ENCODE measurements at places on chromosomes 7 and 10.

- no peak for DNase-seq
These were observed 797 bp upstream of the STMP1 start for GRCh38 chr7:135661311-135662122.

DNA sequence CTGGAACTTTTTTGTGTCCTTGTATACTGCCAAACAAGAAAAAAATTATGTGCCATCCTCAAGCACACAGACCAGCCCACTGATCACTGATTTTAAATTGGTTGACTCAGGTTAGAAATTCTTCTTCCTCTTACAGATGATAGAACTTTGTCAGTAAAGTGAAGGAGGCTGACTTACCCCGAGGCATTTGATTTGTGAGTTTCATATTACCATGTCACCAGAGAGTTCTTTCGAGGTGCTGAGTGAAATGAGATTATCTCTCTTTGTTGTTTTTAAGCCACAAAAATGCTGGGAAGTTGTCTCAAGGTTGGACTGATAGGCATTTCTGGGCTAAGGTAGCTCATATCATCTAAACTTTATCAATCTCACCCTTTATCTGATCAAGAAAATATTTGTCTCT lies 78.8 kb upstream of the FAM180A start:
- DNase-seq = no peak

- no peak for DNase-seq
These were observed 166.0 kb downstream of the RNF216 start for GRCh38 chr7:5615190-5616070.

GRCh38 chr7:84997626-84998025 lies 189.2 kb downstream of the SEMA3D start:
- DNase-seq = no peak

DNA sequence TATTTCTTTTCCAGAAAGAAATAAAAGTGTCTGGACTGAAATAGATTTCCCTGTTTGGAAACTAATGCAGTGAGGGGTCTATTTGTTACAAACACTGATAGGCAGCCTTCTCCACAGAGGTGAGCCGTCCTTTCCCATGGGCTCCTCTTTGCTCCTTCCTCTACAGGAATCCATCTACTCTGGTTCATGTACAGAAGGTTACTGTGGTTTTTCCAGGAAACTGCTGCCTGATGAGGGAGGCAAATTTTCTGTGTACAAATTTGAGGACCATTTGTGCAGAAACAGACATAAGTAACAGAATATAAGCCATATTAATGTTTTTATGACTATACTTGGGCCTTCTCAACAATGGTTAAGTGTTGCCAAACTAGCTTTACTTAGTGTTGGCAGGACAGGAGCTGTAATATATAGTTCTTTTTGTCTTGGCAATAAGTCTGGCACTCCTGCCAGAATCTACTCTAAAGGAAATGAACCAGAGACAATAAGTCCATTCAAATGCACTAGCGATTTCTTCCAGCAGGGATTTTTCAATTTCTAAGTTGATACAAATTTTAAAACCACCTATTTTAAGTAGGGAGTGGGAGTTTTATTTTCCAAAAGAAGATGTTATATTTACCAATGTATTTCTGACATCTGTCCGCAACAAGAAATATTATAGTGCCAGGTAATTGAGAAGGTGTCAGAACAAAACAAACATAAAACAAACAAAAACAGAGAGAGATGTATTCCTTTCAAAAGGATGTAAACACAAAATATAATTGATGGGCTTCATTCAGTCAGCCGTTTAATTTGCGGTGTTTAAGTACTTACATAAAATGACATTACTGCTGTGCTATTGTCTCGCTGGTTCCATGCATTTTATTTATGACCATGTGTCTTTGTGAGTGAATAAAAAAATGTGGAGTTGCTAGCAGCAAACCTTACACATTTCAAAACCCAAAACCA lies 91.0 kb upstream of the NFE2L3 start:
- DNase-seq = no peak

GRCh38 chr10:127353544-127353943 lies 157.2 kb upstream of the INSYN2A start:
- no peak for DNase-seq

GRCh38 chr7:39890411-39890810 lies 59.6 kb upstream of the CDK13 start:
- no peak for DNase-seq

DNA sequence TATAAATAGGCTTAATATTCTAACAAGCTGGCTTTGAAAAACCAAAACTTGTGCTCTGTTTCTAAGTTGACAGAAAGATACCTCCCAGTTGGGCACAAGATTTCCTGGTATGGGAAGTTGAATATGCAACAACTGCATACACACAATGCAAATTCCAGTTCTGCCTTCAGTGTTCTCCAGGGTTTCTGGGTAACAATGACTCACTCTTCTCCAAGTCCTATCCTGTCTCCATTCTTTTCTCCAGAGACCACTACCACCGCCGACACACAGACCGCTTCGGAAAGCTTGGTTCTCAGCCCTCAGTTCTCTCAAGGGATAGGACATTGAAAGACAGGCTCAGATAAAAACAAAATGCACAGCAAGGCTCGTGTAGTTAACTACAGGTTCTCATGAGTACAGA lies 12.2 kb downstream of the PDE1C start:
- no peak for DNase-seq

DNA sequence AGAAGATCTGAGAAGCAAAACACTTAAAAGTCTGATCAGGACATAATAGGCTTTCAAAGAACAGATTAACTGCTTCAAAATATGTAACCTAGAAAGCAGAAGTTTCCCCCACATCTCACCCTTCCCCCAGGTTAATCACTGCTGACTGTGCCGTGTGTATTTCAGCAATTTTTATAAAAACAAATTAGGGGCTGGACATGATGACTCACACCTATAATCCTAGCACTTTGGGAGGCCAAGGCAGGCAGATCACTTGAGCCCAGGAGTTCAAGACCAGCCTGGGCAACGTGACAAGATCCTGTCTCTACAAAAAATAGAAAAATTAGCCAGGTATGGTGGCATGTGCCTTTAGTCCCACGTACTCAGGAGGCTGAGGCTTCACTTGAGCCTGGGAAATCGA lies 67.6 kb upstream of the GATA3 start:
- DNase-seq = no peak

DNA sequence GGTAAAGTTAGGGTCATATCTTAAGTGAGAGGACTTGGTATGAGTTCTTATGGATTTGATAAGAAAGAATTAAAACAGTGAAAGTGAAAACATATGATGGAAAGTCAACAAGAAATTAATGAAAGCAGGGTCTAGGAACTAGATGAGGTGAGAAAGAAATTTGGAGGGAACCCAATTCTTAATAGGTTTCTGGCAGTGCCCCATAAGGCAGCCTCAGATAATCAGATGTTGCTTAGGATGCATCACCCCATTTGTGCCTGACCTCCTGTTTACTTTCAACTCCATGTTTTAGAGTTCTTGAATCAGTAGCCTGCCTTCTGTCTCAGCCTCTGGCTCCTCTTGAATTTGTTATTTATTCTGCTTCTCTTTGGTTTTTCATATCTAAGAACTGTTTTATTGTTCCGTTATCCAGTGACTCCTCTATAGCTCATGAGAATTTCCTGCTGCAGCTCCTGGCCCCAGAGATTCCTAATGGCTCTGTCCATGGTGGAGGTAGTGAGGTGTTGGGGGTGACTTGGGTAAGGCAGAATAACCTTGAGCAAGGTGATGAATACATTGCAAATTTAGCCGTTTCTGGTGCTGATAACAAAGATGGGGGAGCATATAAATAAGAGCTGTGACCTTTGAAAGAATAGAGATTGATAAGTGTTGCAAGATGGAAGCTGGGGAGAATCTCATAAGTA lies 17.6 kb downstream of the ITGB8 start:
- DNase-seq = no peak

- no peak for DNase-seq
These were observed 15.9 kb downstream of the SORCS3 start for GRCh38 chr10:104657036-104657435.

DNA sequence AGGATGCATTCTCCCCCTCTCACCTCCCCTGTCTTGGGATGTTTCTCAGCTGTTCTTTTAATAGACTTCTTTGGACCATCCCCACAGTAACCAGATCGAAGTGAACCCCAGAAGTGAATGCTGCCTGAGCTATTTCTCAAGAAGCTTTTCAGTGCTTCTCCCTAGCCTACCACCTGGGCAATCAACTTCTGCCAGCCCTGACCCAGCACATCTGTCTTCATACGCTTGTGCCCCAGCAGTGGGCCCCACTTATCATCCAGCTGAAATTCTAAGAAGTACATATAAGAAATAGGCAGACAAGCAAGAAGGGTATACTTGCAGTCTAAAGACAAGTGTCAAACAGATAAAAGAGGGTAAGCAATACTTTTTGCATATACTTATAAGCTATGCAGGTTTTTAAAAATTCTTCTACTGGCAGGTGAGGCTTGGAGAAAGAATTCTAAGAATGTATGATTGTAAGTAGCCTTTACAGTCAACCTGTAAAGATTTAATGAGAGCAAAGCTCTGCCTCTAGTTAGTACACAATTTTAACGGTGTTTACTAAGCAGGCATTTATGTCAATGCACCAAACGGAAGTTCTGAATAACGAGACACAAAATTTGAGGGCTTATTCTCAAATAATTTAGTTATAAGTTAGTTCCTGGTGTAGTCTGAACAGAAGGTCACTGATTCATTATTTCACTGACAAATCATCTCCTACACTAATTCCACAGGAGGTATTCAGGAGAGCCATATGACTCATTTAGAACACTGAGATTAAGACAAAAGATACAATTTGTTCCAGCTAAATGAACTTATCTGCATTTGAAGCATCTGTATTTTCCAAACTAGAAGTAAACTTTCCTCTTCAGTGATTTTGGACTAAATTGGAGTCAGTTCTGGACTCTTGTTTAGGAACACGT lies 83.3 kb downstream of the RNLS start:
- DNase-seq = no peak

DNA sequence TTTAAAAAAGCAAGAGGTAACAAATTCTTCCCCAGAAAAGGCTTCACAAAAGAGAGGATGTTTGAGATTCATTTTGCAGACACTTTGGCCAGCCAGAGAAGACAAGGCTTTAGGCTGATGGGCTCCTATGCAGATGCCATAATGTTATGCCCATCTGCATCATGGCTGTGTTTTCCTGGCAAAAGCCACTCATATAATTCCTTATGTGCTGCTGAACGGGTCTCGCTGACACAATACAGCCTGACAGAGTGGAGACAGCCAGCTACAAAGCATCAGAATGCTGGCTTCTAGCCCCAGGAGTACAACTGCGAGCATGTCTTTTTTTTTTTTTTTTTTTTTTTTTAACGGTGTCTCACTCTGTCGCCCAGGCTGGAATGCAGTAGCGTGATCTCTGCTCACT lies 1157.4 kb upstream of the AUTS2 start:
- DNase-seq = no peak

GRCh38 chr10:118926072-118926417 lies 103.5 kb upstream of the NANOS1 start:
- DNase-seq = no peak

All from T-cell (primary cell).